Suppressor macrophage treated with lipopolysaccharide for 4 hours (primary cell): ENCODE measurements at places on chromosomes 12 and 14.

GRCh38 chr14:25034803-25035681 is 14.9 kb downstream of the STXBP6 start:
- no peak for DNase-seq

GRCh38 chr12:59066445-59066844 is 146.1 kb upstream of the LRIG3 start:
- DNase-seq, result no peak

DNA sequence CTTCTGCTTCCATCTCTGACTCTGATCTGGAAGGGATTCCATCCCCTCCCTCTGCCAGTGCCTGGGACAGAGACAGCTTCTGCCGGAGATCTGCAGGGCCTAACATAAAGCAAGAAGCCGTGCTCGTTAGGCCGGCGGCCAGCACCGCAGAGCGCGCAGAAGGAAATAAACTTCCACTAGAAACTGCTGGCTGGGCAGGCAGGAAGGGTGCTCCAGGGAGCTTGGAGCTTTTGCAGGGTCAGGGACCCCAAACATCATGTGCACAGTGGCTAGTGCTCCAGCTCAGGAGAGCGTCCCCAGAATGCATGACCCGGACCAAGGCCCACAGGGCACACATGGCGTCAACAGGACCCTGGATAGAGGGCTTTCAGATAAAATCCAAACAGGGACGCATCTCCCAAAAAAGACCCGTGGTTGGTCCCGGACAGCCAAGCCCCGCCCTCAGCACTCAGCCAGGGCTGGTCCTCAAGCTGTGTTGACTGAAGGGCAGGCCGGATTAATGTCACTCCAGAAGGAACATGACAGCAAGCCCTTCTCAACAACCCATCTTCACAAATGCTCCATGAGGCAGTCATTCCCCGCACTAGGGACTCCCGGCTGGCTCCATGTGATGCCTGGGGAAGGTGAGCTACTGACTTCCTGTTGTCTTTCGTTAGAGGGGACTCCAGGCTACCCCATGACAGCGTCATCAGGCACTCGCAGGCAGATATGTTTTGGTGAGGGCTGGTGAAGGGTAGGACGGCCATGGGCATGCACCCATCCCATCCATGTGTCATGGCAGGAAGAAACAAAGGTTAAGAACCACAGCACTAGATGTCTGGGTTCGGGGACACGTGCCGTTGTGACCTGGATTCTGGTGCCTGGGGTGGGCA is 121.5 kb downstream of the CALM1 start:
- DNase-seq, result no peak

- DNase-seq, result no peak
Observed at GRCh38 chr12:63909746-63910145, 65.2 kb downstream of the SRGAP1 start.

DNA sequence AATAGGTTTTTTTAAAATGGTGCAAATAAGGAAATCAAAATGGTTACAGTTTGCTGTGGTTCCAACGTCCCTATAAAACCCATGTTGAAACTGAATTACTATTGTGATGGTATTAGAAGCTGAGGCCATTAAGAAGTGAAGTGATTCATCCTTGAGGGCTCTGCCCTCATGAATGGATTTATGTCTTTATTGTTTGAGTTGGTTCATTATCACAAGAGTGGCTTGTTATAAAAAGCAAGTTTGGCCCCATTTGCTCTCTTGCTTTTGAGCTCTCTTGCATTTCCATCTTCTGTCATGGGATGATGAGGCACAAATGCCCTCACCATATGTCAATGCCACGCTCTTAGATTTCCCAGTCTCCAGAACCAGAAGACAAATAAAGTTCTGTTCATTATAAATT is 62.3 kb downstream of the PRKD1 start:
- DNase-seq, result no peak

GRCh38 chr12:71075743-71076142 is 82.1 kb downstream of the TSPAN8 start:
- DNase-seq, result no peak

DNA sequence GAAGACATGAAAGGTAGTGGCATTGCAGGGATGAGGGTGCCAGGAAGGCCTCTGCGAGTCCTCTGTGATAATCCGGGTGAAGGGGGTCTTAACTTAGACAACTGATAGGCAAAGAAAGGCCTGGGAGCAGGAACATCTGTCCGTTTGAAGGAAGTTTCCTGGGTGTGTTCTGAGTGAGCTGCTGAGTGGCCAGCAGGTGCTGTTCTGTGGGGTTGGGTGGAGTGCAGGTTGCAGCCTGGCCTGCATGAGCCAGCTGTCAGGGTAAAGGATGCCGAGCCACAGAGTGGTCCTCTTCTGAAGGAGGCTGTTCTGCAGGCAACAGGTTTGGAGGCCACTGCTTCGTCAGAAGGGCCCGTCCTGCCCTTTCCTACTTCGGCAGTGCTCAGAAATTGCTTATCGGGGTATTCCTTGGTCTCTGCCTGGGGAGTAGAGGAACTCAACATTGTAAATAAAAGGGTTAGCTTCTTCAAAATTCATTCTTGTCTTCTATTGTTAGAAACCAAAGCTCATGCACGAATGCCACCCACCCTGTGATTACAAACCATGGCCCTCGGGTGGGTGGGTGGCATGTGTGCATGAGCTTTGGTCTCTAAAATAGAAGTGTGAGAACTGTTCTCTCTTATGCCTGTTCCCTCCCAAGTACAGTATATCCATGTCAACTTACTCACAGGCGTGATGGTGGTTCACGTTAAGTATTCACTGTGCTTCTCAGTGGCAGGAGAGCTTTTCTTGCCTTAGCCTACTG is 118.9 kb downstream of the CHST11 start:
- no peak for DNase-seq

- DNase-seq, result no peak
Observed at GRCh38 chr12:84658877-84659276, 253.7 kb downstream of the SLC6A15 start.
